Stimulated activated CD4-positive, alpha-beta T cell treated with anti-CD3 and anti-CD28 coated beads, Interleukin-2, amount 100 ng/mL, for 48 hours (primary cell): ENCODE measurements at places on chromosomes 1 and 21.

DNA sequence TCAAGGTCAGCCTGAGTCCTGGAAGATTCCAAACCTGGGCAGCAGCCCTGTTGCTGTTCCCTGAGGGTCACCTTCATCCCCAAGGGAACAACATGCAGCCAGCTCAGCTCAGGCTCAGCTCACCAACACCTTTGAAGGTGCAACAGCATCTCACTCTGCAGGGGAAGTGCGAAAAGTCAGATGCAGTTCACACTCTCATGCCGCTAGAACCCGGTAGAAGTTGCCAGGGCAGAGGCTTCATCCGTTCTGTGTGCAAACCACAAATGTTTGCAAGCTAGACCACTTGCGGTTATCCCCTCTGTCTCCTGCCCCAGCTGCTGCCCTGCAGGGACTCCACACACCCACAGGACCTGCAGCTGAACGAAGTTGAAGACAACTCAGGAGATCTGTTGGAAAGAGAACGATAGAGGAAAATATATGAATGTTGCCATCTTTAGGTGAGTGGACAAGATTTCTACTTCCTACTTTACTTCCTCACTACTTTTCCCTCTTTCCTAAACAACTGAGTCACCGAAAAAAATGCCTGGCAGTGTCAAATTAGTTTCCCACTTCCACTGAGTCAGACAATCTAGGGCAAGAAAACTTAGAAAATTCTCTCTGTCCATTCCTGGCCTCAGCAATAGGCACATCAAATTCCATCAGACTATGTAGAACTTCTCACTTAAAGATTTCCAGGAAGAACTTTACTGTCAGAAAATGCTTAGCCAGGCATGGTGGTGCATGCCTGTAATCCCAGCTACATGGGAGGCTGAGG, 1.8 kb upstream of the FCRL6 start:
- no peak for DNase-seq

DNA sequence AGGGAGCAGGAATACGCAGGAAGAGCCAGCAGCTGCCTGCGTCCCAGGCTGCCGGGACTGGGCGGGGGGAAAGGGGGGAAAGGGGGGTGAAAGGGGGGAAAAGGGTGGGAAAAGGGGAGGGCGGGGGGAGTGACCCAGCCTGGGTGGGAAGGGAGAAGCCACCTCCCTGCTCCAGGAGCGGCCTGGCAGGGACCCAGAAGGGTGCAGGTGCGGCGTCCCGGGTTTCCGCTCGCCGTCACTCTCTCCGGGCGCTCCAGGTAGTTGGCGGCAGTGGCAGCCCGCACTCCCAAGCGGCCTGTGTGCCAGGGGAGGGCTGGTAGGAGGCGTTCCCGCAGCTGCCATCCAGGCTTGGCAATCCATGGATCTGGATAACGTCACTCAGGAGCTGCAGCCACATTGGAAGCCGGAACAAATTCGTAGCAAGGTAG, 141.0 kb upstream of the NGF start:
- no peak for DNase-seq

- no peak for DNase-seq
Measured at GRCh38 chr21:40531431-40532110, 315.4 kb downstream of the DSCAM start.

- no peak for DNase-seq
Measured at GRCh38 chr1:167258858-167259257, 38.2 kb downstream of the POU2F1 start.

GRCh38 chr1:53196485-53197290, at the start of gene CPT2:
Gene CPT2 (plus strand): TSS chr1:53196824. CDS start chr1:53196944, 120 bp downstream.
- DNase-seq = peak; percentile 89

DNA sequence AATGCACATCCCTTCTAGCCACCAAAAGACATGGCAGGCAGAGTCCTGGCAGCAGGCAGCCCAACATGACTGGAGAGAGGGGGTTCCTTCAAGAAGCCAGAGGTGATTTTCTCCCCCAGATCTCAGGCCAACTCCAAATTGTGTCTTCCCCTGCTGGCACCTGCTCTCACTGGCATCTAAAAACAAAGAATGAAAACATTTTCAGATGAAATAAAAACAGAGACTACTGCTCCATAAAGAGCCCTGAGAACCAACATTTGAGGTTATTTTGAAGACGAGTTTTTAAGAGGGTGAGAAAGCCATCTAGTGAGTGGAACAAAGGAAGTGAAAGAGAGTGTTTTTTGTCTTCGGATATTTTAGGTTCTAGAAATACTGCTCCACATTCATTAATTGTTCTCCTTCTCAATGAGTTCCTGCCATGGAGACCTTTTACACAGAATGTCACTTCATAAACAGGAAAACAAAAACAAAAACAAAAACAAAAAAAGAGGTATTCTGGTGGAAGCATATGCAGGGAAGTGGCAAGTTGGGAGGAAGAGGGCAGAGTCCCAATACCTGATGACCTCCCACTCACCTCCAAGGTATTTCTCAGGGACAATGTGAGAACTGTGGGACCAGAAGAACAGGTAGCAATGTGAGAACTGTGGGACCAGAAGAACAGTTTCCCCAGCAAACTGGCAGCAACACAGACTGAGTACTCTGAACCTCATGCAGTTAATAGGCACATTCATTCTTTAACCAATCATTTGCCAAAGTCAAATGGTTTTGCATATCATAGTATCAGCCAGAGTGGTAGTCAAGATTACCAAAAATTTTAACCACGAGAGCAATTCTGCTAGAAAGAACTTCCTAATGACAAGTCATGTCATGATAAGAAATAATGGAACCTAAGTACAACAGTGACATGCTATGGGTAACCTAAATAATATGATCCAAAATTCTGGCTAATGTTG, 50.0 kb downstream of the KIAA0319L start:
- no peak for DNase-seq

DNA sequence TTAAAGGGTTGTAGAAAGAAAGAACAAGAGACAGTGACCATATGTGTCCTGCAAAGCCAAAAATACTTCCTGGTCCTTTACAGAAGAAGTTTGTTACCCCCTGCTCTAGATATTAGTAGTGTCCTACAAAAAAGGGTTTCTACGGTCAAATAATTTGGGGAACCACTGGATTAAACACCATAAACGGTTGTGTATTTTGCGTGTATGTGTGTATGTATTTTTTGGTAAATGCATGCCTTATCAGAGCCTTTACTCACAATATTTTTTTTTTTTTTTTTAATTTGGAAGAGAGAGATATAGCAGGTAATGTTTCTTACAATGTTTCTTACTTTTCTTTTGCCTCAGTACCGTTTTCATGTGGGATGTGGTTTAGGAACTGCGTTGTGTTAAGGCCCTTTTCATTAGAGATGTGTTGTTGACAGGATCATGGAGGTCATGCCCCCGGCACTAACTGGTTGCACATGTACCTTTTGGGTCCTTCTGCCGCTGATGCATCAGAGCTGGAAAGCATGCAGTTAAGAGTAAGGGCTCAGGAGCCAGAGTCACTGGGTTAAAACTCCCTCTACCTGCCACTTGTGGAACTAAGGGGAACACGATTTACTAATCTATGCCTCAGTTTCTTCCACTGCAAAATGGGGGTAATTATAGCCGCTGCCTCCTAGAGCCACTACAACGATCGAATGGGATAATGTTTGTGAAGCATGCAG, 234.6 kb upstream of the KAZN start:
- no peak for DNase-seq

DNA sequence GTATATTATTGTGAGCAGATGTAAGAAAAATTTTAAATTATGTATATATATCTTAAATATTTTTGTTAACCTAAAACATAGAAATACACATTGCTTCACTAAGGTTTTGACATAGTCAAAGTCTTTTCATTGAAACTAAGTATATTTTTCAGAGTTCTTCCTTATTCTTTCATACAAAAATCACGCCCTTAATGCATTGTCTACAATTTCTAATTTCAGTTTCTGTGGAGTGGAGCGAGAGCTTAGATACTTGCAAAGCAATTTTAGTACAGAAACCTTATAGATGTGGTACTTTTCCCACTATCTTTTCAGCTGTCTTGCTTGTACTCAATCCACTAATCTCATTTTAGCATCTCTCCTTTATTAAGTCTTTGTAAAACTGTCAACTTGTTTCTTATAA, 63.2 kb downstream of the CD58 start:
- no peak for DNase-seq

DNA sequence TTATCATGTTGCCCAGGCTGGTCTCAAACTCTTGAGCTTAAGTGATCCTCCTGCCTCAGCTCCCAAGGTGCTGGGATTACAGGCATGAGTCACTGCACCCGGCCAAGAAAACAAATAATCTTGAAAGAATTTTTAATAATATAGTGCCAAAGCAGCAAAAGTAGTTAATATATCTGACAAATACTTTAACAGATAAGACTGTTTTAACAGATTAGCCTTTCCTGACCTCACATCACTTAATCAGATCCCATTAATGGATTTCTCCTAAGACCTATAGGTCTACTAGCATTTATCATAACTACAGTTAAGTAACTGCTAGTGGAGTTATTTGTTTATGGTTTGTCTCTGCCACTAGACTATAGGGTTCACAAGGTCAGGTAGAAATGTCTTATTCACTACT, 61.1 kb upstream of the HP1BP3 start:
- DNase-seq = no peak

- no peak for DNase-seq
Measured at GRCh38 chr21:35399002-35399530, 350.0 kb upstream of the RUNX1 start.

- no peak for DNase-seq
Measured at GRCh38 chr1:200493344-200493743, 83.5 kb upstream of the ZNF281 start.

DNA sequence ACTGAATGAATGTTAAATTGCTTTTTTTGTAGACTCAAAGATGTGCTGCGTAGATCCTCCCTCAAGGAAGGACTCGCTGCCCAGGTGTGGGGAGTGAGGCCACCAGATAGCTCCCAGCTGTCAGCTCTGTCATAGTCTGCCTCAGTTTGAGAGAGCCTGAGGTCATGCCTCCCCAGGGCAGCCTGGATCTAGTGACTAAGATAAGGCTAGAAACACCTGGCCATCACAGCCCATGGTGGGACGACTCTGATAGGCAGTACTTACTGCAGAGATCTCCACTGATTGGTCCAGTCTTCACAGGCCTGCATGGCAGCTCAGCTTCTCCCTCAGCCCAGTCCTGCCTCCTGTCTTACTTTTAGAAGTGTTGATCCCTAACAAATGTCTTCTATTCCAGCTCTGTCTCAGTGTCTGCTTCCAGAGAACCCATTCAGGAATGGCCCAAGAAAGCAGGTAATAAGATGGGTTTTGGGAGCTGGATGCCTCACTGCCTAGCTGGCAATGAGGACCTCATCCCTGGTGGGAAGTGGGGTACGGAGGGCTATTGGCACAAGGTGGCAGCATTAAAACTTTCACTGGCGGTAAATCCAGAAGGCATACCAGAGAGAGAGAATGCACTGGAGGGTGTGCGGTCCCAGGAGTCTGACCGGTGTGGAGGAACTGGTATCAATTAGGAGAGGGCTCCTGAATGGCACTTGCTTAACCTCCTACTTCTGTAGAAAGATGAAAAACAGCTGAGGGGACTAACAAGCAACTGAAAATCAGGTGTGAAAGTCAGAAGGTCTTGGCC, 55.3 kb upstream of the GPR37L1 start:
- no peak for DNase-seq

GRCh38 chr1:156488566-156489165, 11.9 kb downstream of the MEF2D start:
- DNase-seq = no peak

GRCh38 chr1:82867781-82868180, 1067.0 kb downstream of the ADGRL2 start:
- no peak for DNase-seq

GRCh38 chr1:89286549-89287180, 14.0 kb upstream of the GBP5 start:
- DNase-seq = no peak

DNA sequence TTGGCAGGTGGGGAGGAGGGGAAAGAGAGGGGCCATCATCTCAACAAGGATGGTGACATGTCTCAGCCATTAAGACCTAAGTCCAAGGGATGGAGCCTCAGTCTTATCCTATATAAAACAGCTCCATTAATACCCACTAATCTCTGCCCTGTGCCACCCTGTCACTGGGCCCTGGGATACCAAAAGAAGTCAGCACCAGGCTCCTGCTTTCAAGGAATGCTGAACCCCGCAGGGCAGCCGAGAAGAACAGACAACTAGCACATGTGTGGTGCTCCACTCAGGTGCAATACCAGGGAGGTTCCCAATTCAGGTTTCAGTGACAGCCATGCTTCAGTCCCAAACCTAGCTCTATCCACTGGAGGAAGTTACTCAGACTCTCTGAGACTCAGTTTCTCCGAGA, 128.4 kb downstream of the GRIK3 start:
- DNase-seq = no peak

DNA sequence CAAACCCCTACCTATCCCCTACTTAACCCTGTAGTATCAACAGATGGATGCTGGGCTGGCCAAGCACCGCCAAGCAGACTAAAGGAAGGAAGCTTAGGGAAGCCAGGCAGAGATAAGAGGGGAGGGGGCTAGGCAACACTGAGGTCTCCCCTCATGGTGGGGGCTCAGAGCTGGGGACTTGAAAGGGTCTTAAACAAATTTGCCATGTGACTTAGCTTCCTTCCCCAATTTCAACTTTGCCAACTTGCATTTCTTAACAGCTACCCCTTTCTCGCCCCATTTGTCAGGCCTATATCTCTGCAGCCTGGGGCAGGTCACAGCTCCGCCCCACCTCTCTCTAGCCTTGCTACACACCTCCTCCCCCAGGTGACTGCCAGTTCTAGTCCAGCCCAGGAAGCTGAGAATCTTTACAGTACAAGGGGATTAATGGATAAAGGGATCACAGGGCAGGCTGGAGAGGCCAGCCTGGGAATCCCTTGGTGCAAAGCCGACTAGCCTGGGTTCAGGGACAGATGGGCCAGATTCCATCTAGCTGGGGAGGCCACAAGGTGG, 3.4 kb downstream of the KIF21B start:
- DNase-seq = no peak

DNA sequence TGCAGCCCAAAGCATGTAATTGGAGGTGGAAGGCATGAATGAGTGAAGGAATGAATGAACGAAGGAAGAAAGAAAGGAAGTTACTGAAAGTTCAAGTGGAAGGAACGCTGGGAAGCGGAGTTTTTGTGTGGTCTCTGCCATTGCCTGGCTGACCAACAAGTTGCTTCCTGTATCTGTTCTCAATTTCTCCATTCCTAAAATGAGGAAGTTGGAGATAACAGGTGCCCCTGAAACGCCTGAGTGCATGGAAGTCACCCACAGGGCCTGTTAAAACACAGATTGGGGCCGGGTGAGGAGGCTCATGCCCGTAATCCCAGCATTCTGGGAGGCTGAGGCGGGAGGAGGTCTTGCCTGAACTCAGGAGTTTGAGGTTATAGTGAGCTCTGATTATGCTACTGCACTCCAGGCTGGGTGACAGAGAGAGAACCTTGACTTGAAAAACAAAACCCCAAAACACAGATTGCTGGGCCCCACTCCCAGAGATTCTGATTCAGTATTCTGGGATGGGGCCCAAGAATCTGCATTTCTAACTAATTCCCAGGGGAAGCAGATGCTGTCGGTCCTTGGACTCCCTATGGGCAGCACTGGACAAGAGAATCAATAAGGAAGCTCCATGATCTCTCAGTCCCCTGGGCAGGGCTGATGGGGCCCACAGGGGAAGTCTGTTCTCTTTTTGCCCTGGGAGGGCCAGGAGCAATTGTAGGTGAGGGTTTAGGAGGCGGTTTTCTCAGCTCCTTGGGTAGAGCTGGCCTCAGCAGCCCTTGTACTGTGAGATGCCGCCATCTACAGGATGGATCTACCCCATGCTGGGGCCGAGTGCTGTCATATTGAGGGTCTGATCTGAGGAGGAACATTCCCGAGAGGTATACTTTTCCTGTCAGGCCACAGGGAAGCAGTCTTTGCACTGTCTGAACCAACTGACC, 3.3 kb upstream of the CNR2 start:
- peak; percentile 34 for DNase-seq
